ENCODE measurements at places on chromosomes 7 and 10.
A peak's percentile ranks its signal among the peaks of the same experiment; 100 is the strongest.

- no peak for DNase-seq
These were observed 21.5 kb upstream of the C10orf105 start for GRCh38 chr10:71741029-71741428.

DNA sequence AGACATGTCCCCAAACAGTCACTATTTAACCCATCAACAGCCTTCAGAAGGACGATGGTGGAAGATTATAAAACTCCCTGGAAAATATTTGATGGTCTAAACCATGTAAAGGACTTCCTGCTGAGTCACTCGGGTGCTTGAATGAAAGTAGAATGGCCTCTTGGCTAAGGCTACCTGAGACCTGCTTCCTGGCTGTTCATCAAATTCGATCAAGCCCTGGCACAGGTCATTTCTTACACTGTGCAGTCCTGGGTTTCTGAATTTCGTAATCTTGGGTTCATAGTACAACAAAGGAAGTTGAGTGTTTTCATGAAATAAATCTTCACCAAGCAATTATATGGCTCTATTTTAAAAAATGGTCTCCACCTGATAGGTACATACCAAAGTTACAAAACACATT is 260.3 kb upstream of the RNF32 start:
- no peak for DNase-seq

GRCh38 chr7:149136118-149136517 is 10.0 kb upstream of the ZNF425 start:
- DNase-seq: no peak

DNA sequence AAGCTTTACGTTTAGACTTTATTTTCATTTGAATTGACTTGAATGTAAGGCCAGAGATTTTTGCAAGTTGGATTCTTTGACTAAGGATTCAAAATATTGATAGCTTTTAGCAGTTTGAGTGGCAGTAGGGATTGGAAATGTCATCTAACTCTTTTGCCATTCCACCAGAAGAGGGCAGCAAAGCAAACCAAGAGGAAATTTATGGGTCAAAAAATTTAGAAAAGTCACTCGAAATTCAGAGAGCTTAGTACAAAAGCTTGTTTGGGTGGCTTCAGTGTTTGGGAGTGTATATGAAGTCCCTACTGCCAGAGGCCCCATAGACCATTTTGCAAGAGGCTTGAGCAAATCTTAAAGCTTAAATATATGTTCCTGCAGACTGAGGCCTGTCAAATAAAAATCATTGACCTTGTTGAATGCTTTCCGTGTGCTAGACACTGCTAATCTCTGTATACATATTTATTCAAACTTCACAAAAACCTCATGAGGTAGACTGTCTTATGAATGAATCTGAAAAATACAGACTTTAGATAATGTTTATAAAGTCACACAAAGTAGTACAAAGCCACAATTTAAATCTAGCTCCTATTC is 44.6 kb upstream of the RSBN1L start:
- DNase-seq: no peak

- DNase-seq: no peak
These were observed 89.4 kb downstream of the ITGA8 start for GRCh38 chr10:15630353-15630752.

DNA sequence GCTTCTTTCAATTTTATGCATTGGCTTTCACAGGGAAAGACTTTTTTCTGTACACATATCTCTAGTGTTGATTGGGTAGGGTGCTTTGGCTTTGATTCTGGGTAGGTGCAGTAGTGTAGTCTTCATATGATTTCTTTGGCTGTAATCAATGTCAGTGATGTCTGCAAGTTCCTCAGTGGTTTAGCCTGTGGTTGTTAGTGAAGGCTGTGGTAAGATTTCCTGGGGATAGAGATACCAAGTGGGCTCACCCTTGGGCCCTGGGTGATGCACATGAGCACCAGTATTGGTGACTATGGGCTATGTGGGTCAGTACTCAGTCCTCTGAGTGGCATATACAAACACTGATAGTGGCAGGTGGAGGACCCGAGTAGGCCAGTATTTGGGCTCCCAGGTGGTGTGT is 13.0 kb downstream of the GIMAP8 start:
- DNase-seq: no peak

DNA sequence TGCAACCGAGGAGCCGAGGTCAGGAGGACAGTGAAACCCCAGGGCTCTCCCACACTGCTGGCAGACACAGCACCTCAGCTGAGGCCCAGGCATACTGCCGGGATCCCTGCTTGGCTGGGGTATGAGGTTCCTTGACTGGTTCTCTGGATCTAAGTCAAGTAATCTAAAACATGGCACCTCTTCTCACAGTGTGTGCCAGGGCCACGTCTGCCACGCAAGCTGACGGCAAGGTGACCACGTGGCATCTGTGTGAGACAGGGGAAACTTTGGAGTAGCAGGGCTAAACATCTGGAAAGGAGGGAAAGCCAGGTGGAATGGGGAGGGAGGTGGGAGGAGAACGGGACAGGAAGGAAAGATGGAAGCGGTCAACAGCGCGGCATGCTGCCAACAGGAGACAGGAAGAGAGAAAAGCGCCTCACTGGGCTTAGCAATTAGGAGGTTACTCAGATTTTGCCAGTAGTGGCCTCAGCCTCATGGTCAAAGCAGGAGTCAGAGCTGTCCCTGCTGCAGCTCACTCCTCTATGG is 103.7 kb downstream of the CXCL12 start:
- no peak for DNase-seq

DNA sequence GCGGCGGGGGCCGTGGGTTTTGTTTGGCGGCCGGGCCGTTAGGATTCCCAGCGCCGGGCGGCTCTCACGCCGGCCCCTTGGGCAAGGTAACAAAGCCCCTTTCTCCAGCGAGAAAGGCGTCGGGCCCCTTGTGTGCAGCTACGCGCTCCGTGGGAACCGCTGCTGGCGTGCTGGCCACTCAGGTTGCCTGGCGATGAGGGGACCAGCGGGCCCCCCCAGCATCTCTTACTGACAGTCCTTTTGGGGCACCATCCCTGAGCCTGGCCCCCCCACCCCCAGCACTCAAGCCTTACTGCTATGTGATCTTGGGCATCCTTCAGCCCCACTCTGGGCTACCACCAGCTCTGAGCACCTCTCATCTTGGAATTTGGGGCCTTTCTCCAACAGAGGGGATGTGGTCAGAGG is 1.8 kb downstream of the LFNG start:
- DNase-seq: no peak

DNA sequence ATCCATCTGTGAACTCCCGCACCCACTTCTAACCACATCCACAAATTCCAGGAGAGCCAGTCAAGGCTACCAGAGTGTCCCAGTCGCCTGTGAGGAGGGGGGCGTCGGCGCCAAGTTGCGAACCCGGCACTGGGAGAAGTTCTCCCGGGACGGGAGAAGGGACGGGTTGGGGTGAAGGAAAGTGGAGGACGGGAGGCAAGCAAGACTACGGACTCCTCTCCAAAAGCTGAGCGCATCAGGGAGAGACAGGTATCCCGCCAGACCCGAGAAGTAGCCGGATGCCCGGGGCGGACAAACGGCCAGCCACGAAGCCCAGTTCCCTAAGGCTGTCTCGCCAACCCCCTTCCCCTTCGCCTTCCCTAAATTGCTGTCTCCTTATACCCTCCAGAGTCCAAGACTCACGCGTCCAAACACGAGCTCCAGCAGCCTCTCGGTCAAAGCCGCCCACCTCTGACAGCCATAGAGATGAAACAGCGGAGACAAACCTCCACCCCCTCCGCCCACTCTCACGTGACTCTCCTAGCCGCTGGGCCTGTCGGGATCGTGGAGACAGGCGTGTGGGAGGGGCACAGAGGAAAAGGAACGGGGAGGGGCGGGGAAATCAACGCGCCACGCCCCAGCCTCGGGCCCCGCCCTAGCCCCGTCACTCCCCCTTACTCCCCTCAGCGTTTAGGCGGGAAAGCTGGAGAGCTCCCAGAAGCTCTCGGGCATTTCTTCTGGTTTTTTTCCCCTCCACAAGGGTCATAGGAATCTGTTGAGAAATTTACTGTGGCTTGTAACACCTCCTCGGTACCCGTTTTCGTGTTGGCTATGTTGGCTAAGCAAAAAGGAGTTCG is at the start of gene MICU1:
TSS of gene MICU1 (minus strand) at position 472 of the 836 bp plus-strand sequence. CDS start 59,286 bp downstream, outside the sequence.
- peak; percentile 74 for DNase-seq

GRCh38 chr10:93139059-93139655 is 65.5 kb downstream of the CYP26A1 start:
- no peak for DNase-seq

- no peak for DNase-seq
These were observed 81.5 kb upstream of the VIPR2 start for GRCh38 chr7:159226011-159226702.

DNA sequence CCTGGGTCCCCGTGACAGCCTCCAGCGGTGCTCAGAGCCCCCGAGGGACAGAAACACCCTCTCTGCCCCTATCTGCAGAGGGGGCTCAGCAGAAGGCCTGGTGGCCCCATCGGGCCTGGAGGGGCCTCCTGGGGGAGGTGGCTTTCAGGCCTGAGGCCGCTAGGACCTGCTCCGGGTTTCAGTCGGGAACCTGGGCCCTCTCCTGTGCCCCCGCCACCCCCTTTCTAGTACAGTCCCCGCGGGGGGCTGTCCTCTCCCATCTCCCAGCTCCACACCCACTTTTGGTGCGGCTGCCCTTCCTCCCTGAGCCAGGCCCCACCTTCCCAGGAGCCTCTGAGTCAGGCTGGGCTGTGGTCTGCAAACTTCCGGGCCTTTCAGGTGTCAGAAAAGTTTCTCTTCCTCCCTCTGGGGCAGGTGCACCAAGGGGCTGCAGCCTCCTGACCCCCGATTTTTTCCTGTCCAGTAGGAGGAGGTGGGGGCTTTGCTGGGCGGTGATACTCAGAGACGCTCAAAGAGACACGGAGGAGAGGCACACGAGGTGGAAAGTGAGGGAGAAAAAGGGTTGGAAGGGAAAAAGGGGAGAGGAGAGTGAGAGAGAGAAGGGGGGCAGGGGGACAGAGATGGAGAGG is 692 bp downstream of the CARD11 start:
- DNase-seq: no peak

DNA sequence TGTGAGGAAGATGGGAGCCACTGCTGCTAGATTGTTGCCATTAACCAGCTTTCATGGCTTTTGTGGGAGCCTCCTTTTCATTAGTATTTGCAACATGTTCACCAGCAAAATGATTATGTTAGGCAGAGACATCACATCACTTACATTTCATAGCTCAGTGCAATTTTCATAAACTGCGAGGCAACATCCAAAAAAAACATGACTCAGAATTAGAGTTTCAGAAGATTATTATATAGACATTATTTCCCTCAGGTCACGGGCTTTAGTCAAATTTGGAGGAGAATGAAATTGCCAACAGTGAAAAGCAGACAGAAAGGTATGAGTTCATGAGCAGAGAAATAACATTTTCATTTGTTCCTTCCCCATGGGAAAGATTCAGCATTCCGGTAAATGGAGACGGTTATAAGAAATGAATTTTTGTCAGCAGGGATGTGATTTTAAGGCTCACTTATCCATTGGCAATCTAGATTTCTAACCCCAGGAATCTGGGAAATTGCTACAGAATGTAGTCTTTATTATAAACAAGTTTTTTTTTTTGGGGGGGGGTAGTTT is 573.2 kb downstream of the AUTS2 start:
- DNase-seq: no peak

GRCh38 chr10:15324113-15324512 is 47.0 kb downstream of the FAM171A1 start:
- DNase-seq: no peak

GRCh38 chr7:111958896-111959295 is 247.3 kb downstream of the DOCK4 start:
- DNase-seq: no peak

DNA sequence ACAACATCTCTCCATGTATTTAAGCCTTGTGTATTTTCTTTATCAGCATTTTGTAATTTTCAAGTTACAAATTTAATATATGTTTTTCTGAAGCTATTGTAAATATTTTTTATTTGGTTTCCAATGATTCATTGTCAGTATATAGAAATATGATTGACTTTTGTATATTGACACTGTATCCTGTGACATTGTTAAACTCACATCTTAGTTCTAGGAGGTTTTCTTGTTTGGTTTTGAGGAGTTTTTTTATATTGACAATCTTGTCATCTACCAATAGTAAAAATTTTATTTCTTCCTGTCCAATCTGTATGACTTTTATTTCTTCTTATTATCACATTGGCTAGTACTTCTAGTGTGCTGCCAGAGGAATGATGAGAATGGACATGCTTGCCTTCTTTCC is 393.7 kb downstream of the GPAM start:
- no peak for DNase-seq

DNA sequence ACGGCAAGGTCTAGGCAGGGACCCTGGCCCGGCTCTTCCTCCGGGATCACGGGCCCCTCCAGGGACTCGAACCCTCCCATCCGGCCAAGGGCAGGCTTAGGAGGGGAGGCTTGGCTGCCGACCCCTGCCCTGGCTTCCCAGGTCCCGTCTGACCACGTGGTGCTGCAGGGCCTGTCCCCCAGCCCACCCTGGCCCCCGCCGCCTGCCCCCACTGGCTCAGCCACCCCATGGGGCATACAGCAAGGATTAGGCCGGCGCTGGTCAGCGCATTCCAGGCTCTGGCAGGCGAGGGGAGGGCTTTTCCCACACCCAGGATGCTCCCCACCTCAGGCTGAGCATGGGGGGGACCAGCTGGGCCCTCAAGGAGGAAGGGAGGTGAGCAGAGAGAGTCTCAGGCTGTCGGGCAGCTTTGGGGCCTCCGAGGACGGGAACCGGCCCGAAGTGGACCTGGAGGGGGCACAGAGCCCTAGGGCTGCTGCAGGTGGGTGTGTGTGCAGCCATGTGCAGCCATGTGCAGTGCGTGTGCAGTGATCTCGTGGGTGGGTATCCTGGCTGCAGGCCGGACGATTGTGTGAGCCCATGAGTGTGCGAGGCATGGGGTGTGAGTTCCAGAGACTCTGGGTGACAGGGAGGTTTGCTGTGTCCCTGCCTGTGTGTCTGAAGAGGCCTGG is 713 bp upstream of the GRIFIN start:
- no peak for DNase-seq

GRCh38 chr7:33137103-33137502 is 7.7 kb downstream of the BBS9 start:
- DNase-seq: no peak

DNA sequence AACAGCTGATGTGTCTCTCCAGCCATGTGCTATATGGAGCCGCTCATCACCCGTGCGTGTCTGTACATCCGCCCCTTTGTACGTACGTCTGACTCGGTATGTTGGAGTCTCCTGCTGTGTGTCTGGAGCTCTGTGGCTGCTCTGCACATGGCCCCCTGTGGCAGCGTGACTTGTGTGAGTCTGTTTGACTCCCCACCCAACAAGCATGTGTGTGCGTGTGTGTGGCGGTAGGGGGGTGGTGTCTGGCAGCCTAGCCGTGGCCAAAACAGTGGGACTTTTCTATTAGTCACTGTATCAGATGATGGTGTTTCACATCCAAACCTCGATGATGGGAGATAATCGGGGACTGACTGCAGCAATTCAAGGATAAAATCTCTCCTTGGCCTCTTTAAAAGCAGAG is 94.1 kb downstream of the COL13A1 start:
- DNase-seq: no peak

- DNase-seq: no peak
These were observed 169.5 kb upstream of the PFKP start for GRCh38 chr10:2897619-2898508.

- DNase-seq: no peak
These were observed 493.2 kb upstream of the AUTS2 start for GRCh38 chr7:69105092-69105491.

Data from activated naive CD4-positive, alpha-beta T cell (primary cell).